Pulmonary artery endothelial cell (primary cell): ENCODE measurements at places on chromosomes 3 and 15.

GRCh38 chr3:58112185-58112535 is 98.6 kb downstream of the DNASE1L3 start:
- no peak for DNase-seq

DNA sequence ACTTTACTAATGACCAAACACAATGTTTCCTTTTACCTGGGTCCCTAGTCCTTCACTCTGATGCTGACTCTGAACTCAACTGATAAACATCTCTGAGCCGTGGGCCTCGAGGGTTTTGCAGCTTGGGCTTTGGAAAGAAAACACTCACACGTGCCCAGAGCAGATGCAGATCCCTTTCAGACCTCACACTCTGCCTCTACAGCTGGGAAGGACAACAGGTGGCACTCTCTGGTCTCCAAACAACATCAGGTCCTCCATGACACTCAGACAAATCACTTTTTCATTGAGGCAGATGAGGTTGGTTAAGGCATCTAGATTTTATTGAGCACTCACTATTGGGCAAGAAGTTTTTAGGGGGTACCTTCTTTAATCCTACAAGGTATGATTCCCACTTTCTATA is 64.7 kb upstream of the NTRK3 start:
- DNase-seq, result no peak

DNA sequence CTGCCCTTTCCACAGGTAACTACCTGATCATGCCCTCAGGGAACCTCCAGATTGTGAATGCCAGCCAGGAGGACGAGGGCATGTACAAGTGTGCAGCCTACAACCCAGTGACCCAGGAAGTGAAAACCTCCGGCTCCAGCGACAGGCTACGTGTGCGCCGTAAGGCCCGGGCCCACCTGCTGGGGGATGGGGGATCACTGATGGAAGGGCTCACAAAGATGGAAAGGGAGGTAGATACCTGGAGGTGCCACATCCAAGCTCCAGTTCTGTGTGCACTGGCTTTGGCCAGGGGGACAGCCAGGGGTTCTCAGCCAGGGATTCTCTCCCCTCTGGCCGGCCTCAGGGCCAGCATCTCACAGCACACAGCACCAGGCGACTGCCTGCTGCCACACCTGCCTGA is 59.4 kb downstream of the BOC start:
- DNase-seq, result no peak

DNA sequence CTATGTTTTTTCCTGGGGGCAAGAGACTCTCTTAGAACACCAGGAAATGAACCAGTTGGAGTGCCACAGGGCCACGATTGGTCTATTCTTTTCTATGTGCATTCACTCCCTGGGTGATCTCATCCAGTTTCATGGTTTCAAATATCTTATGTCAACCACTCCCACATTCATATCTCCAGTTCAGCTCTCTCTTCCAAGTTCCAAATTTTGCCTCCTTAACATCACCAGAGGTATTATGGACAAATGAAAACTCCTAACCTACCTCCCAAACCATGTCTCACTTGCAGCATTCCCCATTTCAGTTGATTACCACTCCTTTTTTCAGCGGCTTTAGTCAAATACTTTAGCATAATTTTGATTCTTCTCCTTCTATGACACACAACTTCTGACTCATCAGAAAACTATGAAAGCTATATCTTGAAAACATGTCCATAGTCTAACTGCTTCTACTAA is 203.1 kb upstream of the SEMA6D start:
- no peak for DNase-seq

GRCh38 chr3:86282106-86282787 is 708.7 kb downstream of the VGLL3 start:
- no peak for DNase-seq

DNA sequence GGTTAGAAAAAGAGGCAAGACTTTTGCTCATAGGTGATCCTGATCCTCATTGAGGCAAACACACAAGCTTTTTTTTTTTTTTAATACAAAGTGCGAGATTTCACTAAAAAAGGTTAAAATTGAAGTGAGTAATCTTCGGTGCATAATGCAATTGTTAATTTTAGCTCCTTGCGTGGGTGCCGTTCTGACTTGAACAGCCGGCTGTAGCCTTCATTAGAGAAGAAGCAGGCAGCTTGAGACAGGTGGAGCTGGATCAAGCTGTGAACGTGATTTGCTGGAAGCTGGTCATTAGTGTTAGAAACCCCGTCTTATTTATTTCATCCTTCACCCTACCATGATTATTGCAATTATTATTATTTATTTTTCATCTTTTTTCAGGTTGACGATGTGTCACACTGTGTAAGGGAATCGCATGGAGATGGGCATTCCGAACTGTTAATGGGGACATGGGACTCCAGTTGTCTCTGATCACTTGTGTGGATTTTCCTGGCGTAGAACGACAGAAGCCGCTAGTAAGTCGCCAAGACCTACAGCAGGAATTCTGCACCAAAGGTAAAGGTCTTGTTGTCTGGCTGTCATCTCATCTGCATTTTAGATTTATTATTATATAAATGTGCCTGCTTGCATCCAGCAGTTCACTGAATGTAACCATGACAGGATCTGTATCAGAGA is 40.2 kb downstream of the ARPP21 start:
- DNase-seq, result no peak

DNA sequence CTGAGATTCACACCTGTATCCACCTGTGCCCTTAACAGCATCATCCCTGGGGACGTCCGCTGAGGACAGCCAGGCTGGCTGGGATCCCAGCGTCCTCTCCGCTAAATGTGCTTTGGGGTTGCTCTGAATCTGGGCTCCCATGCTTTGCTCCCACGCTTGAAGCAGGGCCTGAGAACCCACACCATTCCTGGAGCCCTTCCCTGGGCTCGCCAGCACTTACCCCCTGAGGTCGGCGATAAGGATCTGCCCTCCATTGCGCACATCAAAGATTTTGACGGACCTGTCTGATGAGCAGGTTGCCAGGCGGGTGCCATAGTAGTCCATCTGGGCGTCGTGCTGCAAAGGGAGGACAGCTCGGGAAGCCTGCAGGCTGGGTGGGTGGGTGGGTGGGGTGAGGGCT is 5.8 kb downstream of the SEC13 start:
- no peak for DNase-seq

- no peak for DNase-seq
Observed at GRCh38 chr3:72272356-72272755, 487.4 kb upstream of the PROK2 start.

DNA sequence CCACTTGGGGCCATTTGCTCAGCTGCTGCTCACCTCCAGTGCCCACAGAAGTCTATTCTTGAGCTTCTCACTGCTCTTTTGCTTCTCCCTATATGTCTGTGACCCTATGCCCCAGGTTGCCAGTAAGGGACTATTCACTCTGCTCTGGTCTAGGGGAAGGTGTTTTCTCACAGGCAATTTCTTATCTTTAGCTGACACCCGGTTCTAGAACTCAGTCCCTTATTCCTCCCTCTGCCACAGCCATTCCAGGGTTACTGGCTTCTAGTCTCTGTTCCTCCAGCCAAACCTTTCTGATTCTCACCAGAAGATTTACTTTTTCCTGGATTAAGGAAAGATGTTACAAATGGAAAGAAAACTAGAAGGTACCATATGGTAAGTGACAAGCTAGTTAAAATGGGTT is 574.0 kb downstream of the NTRK3 start:
- no peak for DNase-seq

DNA sequence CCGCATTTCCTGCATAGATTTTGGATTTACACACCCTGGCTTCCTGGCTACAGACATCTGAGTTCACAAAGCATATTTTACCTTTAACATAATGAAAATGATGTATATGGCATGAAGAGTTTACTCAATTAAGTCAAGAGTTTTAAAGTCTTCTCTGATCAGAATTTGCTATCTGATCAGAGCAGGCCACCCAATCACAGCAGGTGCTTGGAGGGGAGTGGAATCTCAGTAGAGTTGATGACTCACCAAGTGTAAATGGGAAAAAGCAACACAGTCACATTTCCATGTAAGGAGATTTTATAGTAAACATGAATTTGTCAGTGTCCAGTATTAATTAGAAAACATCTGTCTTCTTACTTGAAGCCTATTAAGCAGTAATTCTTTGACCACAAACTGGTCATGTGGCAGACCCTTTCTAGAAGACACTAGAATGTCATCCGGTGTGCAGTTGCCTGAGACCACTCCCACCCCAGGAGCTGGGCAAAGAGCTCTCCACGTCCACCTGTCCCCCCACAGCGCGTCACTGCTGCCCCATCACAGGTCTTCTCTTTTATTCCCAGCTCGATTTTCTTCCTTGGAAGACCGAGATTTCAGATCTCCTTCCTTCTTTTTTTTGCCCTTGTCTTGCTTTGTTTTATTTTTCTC is 10.8 kb downstream of the MESD start:
- no peak for DNase-seq

DNA sequence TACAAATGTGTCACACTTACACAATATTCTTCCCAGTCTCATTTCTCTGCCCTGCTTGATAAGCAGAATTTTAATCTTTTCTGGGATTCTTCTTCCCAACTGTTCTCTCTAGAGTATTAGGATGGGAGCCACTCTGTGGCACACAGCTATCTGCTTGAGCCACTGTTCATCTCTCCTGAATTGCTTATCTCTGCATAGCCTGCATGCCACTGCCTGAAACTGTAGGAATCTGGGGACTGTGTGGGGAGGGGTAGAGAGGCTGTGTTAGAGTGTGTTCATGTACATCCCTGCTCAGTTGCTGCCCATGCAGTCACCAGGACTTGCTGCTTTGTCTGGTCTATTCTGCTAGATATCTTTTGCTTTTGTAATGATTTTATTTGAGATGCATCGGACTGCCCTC is 2.3 kb upstream of the OR4F6 start:
- no peak for DNase-seq

- no peak for DNase-seq
Observed at GRCh38 chr3:81198756-81199155, 562.7 kb downstream of the GBE1 start.

DNA sequence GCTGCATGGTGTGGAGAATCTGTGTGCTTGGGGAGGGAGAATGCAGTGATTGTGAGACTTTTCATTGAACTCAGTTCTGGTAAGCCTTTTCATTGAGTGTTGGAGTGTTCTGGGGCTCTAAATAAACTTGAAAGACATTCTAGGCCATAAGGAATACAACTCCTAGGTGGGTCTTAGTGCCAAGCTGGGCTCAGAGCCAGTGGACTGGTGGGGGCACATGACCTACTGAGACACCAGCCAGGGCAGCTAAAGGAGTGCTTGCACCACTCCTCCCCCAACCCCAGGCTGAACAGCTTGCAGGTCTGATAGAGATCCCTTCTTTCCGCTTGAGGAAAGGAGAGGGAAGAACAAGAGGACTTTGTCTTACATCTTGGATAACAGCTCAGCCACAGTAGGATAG is 21.7 kb upstream of the KPNA4 start:
- no peak for DNase-seq

DNA sequence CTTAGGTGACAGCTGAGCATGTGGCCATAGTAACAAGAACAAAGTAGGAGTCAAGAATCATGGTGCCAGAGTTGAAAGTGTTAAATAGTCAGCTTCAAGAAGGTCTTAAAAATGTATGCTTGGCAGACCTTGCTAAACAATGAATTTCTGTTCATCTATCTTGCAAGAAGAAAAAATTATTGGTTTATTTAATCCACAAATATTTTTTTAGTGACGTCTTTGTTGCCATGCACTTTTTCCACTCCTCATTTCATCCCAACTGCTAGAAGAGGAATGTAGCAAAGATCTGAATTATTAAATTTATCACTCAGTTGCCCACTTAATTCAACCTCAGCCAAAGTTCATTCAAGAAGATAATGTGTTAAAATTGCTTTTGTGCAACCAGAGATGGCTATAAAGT is 3.2 kb upstream of the SLC4A7 start:
- no peak for DNase-seq

GRCh38 chr15:85689729-85690128 is 105.0 kb downstream of the KLHL25 start:
- peak; percentile 67 for DNase-seq

- DNase-seq, result no peak
Observed at GRCh38 chr3:188861842-188862744, 309.7 kb upstream of the TPRG1 start.

GRCh38 chr3:64353226-64353625 is 128.0 kb upstream of the PRICKLE2 start:
- DNase-seq, result no peak

DNA sequence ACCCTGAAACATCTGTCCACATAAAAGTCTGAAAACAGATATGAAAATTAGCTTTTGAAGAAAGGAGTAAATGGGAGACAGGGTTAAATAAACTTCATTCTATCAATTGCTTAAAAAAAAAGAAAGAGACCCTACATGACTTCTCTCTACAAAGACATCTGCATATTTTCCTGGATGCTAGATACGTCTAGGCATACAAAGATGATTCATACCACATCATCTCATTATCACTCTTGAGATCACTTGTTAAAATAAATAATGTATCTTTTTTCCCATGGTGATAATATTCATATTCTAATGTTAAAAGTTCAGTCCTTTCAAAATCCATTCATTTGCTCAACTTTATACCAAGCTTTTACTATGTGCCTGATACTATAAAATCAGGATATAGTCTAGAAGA is 295.8 kb downstream of the MAGI1 start:
- no peak for DNase-seq

DNA sequence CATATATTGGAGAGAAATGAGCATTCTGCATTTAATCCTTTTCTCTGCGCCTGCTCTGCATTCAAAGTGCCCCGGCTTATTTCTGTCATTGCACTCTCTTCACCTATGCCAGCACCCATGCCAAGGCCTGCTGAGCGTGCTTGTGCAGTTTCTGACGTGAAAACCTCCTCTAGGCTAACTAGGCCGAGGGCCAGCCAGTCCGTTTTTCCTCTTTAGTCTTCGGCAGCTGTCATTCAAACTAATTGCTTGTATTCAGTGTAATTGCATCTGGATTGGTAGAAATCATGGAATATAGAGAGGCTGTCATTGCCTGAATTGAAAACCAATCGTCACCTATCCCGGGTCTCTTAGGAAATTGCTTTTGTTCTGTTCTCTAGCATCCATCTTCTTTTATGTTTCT is 94.0 kb downstream of the ARPP21 start:
- DNase-seq, result no peak

GRCh38 chr15:48858401-48858800 is 19.5 kb upstream of the EID1 start:
- DNase-seq, result no peak

GRCh38 chr15:55574096-55574495 is 14.0 kb downstream of the PYGO1 start:
- no peak for DNase-seq

GRCh38 chr3:187722206-187722612 is 19.9 kb upstream of the RTP2 start:
- DNase-seq, result no peak

DNA sequence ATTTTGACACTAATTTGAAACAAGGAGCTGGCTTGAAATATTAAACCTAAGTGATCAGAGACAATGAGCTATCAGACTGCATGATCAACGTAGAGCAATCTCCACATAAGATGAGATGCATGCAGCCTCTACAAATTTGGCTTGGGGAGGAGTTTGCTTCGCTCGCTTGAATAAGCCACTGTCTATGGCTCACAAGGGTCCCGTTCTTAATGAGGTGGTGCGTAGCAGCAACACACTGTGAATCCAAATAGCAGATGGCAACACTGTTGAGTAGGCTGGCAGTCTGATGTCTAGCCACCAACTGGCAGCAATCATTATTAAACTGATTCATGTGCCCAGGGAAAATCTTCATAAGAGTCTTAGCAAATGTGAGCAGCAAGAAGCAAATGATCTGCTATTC is 125.4 kb upstream of the CCDC54 start:
- DNase-seq, result no peak

- no peak for DNase-seq
Observed at GRCh38 chr15:88898736-88899135, 3.4 kb upstream of the HAPLN3 start.
